ENCODE measurements at places on chromosomes 4 and X.

- DNase-seq = no peak
Observed at GRCh38 chr4:72767618-72768302, 198.7 kb upstream of the ADAMTS3 start.

DNA sequence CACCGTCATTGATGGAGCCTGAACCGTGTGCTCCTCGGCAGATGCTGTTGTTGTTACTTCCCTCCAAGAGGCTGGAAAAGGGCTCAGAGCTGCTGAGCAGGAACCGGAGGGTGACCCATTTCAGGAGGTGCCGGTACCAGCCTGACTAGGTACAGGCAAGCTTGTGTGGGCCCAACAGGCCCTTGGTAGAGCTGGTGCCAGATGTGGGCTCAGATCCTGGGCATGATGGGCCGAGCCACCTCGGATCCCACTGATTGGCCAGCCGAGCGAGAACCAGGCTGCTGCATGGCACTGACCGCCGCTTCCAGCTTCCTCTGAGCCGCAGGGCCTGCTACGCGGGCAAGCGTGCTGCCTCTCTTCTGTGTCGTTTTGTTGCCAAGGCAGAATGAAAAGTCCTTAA lies 33.7 kb downstream of the NOP14 start:
- no peak for DNase-seq

DNA sequence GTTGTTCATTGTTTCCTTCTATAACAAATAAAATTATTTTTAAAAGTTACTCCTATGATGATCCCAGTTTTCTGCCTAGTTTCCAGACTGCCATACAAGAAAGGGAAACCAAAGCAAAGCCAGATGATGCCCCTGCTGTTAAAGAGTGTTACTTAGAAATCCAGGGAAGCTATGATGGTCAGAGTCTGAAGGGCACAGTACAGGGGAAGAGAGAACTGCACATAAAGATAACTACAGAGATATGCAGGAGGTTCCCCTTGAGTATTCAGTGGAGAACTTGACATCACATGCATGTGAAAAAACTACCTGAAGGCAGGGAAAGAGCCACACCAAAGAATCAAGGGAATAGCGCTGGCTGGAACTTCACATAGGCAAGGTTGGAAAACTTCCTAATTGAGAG lies 494.2 kb upstream of the FSTL5 start:
- no peak for DNase-seq

- DNase-seq = no peak
Observed at GRCh38 chr4:109953556-109953955, 40.9 kb downstream of the EGF start.

DNA sequence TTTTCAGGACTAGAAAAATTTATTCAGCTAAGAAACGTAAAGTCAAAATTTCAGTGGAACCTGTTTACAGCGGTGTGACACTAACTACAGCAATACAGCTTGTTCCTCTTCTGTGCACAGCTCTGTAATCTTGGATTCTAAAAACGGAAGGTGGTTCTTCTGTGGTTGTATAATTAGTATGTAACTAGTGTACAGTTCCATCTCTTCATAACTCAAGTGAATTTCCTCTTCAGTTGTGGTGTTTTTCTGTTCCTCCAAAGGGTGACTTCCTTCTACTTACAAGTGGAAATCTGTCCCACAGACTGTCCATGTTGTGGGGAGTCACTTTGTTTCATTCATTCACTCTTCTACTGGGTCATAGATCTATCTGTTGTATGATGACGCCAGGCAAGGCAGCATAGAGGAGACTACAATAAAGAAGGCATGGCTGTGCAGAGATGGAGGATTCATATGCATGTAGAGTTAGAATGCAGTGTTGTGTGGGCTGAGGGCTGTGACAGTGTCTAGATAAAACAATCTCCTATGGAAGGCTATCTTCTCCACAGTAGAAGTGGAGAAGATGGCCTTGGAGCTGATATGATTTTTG lies 5.4 kb downstream of the DAPP1 start:
- peak; percentile 3 for DNase-seq

- DNase-seq = no peak
Observed at GRCh38 chr4:47334652-47335051, 128.8 kb downstream of the COMMD8 start.

GRCh38 chr4:131430302-131430701 lies 1718.8 kb upstream of the PCDH10 start:
- DNase-seq = no peak

DNA sequence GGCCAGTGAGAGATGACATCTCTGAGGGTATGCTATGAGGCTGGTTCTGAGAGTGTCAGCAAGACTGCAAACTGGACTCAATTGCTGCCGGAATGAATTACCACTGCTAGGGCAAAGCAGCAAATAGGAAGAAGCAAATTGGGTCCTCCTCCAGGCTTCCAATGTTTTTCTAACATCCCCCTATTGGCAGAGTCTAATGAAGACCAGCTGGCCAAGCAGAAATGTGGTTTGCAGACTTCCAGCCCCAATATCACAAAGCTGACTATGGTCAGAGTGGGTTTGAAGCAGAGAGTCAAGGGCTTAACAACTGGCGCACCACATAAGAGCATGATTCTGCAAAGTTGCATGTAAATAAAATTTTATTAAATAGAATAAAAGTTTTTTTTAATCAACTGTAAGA lies 225.4 kb upstream of the GLRA2 start:
- DNase-seq = no peak

DNA sequence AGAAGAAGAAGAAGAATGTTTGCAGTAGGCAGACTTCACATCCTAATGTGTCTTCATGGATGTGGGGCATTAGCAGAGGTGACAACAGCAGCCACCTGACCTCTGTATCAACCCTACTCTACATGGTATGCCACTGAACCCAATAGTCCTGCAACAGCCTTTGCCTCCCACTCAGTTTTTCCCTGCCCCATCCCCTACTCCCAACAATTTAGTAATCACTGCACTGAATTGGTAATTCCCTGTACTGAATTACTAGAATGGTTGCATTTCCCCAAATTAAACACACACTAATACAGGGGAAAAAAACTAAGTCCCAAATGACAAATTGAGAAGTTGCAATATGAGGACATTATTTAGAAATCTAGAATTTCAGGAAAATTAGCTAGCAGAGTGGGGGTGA lies 31.4 kb upstream of the FAM241A start:
- DNase-seq = no peak

DNA sequence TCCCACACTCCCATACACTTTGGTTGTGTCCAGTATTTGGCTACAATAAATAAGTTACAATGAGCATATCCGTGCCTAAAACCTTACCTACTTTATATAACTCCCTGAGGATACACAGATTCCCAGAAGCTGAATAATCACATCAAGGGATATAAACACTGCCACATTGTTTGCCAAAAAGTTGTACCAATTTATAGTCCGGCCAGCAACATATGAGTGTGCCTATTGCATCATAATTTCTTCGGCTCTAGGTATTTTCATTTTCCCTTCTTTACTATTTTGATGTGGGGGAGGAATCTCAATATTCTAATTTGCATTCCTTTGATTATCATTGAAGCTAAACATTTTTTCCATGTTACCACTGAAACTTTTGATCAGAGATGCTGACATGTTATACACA lies 146.4 kb downstream of the PCDH19 start:
- no peak for DNase-seq

DNA sequence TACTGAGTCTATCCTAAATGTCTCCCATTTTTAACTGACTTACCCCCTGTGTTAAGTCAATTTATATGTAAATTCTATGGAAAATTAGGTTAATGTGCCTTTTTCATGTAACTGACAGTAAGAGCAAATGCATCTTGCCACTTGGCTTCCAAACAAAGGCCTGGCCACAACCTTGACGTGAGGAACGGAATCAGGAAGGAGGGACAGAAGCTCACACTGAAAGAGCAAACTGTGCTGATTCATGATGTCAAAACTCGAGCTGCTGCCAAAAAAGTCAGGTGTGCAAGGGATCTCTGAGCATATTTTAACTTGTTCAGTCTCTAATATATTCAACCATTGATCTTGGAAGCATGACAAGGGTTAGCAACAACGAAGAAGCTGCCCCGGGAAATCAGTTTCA lies 35.8 kb downstream of the GPM6A start:
- no peak for DNase-seq

GRCh38 chr4:146450524-146450923 lies 71.2 kb downstream of the SLC10A7 start:
- no peak for DNase-seq

- DNase-seq = no peak
Observed at GRCh38 chr4:62057031-62057430, 856.9 kb downstream of the ADGRL3 start.

GRCh38 chr4:85937507-85937906 lies 422.3 kb downstream of the MAPK10 start:
- DNase-seq = no peak

DNA sequence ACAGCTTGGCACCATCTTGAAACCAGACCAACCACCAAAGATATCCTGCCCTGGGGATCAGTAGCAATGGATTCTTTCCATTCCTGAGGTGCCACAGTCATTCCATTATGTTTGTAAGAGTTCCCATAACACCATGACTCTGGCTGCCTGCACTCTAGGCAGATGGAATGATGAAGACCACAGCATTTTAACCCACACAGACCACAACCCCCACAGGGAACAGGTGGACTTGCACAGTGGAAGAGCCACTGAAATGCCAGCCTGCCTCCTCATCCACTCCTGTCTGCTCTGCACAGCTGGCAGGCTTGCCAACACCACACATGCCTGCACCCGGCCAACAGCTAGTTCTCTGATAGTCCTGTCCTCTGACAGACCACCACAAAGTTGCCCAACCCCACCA lies 2362.2 kb upstream of the AGA start:
- DNase-seq = no peak

GRCh38 chr4:112170451-112170993 lies 25.3 kb downstream of the FAM241A start:
- no peak for DNase-seq

DNA sequence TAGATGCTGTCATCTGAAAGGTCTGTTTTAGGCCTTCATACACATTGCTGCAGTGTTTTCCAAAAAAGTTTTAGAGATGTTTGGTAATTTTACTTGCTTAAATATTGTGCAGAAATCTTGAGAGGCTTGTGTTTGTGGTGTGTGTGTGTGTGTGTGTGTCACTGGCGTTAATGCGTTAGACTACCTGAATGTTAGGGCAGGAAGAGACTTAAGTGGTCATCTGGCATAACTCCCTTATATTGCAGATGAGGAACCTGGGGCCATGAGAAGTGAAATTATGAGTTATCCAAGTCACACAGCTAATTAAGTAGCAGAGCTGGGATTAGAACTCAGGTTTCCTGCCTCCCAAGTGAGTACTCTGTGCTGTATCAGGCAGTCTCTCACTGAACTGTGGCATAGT lies 1.4 kb downstream of the LSM6 start:
- no peak for DNase-seq

- no peak for DNase-seq
Observed at GRCh38 chr4:69039071-69039470, 57.2 kb upstream of the UGT2B7 start.

DNA sequence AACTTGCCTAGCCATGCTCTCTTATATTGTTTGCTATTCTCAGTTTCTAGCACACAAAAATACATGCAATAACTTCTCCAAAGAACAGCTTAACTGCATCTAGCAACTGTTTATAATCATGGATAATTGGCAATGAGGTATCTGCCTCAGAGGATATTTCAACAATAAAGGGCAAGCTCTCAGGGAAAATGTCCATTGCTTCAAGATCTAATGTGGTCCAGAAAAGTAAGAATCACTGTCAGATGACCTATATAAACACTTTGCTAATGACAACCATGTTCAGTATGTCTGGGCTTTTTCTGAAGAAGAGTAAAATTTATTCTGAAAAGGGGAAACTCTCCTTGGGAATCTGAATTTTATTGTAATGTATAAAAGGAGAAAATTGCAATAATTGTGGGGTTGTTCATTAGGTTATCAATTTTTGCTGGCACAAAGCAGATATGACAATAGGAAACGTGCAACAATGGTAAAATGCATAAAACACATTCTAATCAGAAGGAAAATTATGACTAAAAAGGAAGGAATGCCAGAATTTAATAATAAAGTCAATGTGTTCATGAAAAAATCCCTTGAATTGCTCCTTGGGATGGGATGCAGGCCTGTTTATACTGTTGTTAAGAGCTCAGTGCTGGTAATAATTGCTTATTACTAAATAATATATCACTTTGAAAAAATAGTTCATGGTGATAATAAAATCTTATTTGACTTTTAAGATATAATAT lies 90.3 kb downstream of the ANTXR2 start:
- no peak for DNase-seq

GRCh38 chrX:19684311-19684710 lies 169.0 kb upstream of the MAP3K15 start:
- no peak for DNase-seq

GRCh38 chr4:101163936-101164335 lies 183.4 kb downstream of the PPP3CA start:
- no peak for DNase-seq

- no peak for DNase-seq
Observed at GRCh38 chrX:105477351-105477750, 256.9 kb upstream of the TEX13A start.

DNA sequence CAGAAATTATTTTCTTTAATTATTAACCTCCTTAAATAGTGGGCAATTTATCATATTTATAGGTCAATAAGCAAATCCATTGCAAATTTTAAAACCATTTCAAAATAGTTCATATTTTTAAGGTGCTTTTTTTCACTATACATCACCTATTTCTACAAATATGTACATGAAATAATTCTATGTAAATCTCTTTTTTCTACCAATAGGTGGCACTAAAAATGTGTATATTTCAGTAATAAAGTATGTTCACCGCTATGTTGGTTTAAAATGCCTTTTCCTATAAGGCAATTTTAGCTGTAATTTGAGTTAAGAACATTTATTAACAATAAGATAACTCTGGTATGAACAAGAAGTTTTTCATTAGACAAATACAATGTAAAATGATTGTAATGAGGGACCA lies 672.2 kb downstream of the KCTD8 start:
- no peak for DNase-seq

GRCh38 chr4:184596617-184597185 lies 52.5 kb downstream of the CASP3 start:
- no peak for DNase-seq

- no peak for DNase-seq
Observed at GRCh38 chrX:13598877-13599276, 29.5 kb downstream of the EGFL6 start.

- no peak for DNase-seq
Observed at GRCh38 chrX:6053141-6053540, 175.5 kb downstream of the NLGN4X start.

- no peak for DNase-seq
Observed at GRCh38 chr4:179225594-179225993, 1783.4 kb upstream of the AGA start.

DNA sequence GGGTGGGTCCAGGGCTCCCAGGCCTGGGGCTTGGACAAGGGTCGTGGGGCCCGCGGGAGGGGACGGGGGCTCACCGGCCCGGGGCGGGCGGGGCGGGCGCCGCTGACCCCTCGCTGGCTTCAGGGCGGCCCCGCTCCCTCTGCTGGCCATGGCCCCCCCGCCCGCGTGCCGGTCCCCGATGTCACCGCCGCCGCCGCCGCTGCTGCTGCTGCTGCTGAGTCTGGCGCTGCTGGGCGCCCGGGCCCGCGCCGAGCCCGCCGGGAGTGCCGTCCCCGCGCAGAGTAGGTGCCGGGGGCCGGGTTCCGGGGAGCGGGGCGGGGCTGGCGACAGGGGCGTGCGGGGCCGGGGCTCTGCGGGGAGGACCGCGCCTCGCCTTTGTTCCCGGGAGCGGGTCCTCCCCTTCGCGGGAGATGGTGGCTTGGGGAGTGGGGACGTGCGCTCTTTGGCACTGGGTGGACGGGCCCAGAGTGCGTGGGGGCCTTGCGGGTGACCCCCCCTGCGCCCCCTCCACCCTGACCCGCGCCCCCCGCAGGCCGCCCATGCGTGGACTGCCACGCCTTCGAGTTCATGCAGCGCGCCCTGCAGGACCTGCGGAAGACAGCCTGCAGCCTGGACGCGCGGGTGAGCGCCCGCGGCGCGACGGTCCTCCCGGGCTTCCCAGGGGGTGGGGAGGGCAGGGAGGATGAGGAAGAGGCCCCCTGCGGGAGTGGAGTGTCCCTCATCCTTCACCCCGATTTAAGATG lies 16.8 kb upstream of the NAT8L start:
- DNase-seq = no peak
